ENCODE measurements at places on chromosomes 3 and 15. TPM values are rescaled to one million over a fixed set of nuclear protein-coding genes. Genes with fewer than 3 reads are reported as not detected.

Gene MYL3
- not detected for total RNA-seq

Gene BCHE
- not detected for total RNA-seq

Gene WDR93
- total RNA-seq: not detected

Gene PP2D1
- not detected for total RNA-seq

Gene SLCO3A1
- 52.2 TPM for total RNA-seq
